Dermis microvascular lymphatic vessel endothelial cell (primary cell): ENCODE measurements at places on chromosomes 4 and X. TPM values are rescaled to one million over a fixed set of nuclear protein-coding genes. Genes with fewer than 3 reads are reported as not detected.
A peak's percentile ranks its signal among the peaks of the same experiment; 100 is the strongest.

GRCh38 chrX:94123062-94123461 lies 449.1 kb downstream of the FAM133A start:
- no peak for DNase-seq

DNA sequence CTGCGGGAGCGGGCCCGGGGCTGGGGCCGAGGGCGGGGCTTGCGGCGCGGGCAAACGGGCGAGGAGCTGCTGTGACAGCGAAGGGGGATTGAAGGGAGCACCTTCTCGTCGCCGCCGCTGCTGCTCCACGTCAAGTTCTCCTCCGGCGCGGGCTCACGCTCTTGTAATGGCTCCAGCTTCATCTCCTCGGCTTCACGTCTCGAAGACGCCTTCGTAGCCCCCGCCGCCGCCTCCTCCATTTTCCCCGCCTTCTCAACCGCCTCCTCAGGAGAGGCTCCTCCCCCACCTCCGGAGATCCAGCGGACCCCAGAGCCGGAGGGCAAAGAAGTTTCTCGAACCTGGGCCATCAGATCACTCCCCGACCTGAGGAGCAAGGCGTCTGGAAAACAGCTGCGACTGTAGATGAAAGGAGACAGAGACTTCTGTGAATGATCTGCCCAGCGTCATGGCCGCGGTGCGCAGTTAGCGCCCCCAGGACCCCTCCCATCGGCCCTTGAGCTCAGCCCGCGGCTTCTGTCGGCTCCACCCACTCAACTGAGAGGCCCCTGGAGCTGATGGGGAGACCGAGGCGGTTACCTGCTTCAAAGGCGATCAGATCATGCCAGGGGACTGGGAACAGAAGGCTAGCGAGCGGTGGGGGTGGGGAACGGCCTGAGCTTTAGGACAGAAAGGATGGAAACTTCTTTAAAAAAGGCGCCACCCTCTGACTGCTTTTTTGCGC lies 895 bp downstream of the USP51 start:
- DNase-seq, result peak; percentile 48

- DNase-seq, result no peak
These were observed 87.1 kb upstream of the NPNT start for GRCh38 chr4:105808030-105808749.

GRCh38 chr4:32261196-32261595 lies 1541.0 kb downstream of the PCDH7 start:
- no peak for DNase-seq

CYBB gene
- total RNA-seq, result not detected in 2 replicates

DNA sequence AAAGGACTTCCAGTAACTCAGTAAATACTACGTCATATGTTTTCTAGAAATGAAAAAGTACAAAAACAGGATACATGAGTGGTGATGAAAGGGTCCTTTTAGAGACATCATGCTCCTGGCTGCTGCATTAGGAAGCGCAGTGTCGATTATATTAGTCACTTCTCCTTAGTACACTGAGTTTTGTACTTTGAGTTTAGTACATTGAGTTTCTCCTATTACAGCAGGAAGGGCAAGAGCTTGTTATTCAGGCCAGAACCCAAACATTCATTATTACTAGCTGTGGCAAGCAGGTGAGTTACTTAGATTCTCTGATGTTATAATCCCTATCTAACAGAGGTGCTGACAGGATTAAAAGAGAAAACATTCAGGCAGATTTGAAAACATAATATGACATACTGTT lies 21.3 kb downstream of the RPGR start:
- DNase-seq, result peak; percentile 90

DNA sequence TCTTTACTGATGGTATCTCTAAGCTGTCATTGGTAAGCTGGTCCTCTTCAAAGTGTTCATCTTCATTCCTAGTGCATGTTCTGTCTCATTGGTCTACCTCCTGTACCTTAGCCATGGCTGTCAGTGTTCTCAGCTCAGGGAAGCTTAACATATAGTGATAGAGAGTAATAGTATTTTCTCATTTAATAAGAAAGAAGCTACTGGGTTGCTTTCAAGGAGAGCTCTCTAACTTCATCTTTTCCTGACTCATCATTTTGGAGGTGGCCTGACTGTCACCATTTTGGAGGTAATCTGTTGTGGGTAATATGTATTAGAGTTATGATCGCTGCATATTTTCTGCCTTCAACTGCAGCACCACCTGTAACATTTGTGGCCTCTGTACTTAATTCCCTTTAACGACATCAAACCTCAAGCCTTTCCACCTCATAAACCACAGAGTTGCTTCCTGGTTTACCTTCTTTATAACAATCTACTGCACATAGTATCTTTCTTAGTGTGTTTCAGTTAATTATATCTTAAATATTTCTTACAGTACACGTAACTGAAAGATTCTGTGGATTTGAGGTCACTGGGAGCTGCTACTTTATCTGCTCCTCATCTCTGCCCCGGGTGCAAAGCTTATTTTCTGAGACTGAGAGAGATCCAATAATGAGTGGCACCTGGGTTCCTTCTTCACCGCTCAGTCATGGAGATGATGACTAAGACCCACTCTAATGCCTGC lies 474.0 kb upstream of the TECRL start:
- no peak for DNase-seq

DNA sequence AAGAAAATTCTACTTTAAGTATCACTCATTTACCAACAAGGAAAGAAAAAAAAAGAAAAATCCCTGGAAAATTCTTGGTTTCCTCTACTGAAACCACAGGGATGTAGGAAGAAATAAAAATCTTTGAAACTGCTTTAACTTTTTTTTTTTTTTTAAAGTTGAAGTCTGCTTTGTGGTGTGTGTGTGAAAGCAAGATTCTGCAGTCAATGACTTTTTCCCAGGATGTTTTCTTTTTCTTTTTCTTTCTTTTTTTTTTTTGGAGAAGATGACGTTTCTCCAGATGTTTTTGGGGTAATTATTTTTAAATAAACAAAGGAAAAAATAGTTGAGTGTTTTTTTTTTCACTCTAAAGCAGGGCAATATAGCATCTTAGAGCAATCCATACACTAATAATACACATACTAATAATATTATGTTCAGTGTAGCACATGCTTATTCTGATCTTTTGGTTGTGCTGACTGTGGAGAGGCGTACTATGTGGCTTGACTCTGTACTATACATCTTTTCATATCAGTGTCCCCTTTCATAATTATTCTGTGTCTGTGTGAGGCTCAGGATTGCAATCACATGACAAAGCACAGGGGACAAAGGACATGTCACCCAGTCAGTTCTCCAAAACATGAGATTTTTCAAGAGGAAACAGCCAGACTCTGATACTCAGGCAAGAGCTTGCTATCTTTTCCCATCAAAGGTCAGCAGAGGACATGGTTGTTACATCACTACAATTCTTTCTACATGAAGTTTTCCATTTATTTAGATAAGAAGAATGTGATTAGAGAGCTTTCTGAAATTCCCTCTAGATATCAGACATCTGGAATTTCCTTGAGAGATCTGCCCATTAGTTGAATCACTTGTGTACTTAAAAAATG lies 111.0 kb downstream of the PDE5A start:
- DNase-seq, result peak; percentile 25

DNA sequence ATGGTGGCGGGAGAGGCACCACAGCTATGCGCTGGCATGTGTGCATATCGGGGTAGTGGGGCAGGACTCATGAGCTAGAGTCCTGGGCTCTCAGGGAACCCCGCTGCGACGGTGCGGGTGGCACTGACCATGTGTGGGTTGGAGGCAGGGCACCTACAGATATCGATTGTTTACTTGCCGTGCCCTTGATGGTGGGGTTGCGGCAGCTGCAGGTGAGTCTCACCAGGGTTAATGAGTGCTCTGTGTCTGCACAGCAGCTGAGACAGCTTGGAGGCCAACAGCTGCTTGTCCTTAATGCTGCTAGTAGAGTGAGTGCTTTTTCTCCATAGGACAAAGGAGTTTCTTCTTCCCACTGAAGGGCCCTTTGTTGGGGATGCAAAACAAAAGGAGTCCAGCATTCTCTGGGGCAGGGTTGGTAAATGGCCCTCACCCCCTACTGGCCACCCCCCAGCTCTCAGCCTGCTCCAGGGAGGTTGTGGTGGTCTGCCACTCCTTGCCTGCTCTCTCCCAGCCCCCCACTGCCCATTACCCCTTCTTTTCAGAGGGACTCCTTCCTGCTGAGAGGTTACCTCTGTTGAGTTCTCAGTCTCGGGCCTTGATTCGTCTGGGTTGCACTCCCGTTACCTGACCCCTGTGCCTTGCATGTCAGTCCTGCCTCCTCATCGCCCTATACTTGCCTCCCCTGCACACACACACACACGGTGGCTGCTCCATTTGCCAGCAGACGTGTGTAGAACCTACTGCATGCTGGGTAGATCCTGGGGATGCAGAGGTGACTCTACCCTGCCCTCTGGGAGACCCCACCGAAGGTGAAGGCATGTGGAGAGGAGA lies 52.8 kb downstream of the TBC1D14 start:
- DNase-seq, result no peak

CFAP299 gene
- not detected in 2 replicates for total RNA-seq

RBM46 gene
- not detected in 2 replicates for total RNA-seq

DNA sequence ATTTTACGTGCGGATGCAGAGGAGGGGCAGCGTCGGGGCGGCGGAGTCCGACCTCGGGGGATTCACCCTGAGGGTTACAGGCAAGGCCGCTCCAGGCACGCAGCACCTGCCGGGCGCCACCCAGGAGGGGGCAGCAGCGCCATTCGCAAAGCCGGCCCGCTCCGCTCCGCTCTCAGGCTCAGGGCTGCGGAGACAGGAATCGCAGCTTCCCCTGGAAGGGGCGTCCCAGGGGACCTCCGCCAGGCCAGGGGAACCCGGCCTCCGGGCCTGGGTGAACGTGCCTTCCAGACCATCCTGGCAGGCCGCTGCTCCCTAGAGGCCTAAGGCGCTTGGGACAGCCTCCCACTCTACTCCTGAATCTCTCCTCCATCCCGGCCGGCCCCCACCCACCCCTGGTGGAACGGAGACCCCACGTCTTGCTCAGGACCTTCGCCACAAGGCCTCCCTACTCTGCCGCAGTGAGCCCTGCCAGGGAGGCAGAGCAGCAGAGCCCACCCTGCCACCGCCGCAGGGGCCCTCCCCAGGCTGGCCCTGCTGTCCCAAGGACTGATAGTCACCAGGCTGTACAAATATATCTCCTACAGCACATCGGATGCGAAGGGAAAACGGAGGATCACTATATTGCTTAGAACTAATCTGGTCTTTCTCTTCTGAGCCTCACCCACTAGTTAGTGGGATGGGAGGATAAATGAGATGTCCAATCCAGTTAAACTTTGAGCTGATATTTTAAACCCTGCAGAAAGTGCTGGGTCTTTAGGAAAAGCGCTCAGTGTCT lies 115.0 kb downstream of the SMIM20 start:
- no peak for DNase-seq

DNA sequence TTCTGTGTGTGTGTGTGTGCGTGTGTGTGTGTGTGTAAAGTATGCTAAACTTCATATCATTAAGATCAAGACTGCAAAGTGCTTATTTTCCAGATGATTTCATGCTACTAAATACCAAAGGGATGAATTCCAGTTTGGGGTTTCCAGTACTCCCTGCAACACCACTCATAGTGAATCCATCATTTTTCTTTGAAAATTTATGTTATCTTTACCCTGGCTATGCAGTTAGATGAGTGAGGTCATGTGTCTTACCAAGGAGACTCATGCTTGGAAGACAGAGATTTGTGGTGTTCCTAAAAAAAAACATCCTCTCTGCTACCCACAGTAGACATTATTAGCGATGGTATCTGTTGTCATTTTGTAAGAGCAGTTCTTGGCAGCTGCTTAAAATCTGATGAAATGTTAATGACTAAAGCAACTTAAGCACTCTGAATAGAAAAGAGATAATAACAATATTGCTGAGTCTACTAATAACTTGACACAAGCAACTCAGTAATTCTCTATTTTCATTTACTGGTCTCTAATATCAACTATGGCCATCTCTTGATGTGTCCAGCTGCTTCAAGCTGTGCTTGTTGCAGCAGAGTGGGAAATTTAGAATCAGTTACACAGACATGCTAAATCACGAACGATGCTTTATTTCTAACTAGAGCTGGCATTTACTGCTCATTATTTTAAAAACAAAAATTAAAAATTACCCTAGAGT lies 1953.0 kb upstream of the IGFBP7 start:
- no peak for DNase-seq

- DNase-seq, result no peak
These were observed 156.3 kb downstream of the GASK1B start for GRCh38 chr4:158016511-158016910.

DIPK2B gene
- total RNA-seq, result 57.9 and 86.7 TPM in 2 replicates

FRMPD3 gene
- not detected in 2 replicates for total RNA-seq

- no peak for DNase-seq
These were observed 66.9 kb upstream of the MMAA start for GRCh38 chr4:145552181-145552822.

HMX1 gene
- under 0.01 TPM in 1 of 2 replicates, not detected in the other for total RNA-seq

- peak; percentile 44 for DNase-seq
These were observed 24.3 kb downstream of the SHROOM3 start for GRCh38 chr4:76459291-76459723.

DNA sequence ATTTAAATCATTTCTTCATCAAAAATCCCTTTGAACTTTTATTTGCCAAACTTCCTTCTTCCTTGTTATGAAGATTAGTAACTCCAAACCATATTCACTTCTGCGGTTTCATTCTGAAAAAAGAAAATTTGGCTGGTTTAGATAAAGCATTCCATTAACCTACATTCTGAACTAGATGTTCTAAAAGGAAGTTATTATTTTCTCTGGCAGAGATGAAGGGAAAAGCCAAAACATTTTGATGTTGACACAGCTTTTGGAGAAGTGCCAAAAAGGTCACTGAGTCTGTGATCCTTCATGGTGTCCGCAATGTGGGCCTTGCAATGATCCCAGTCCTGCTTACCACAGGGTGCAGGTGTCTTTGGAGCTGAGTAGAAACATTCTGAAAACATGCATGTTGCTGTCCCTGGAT lies 36.0 kb downstream of the CXCL8 start:
- peak; percentile 98 for DNase-seq

GAGE2A gene
- not detected in 2 replicates for total RNA-seq
